ENCODE measurements at places on chromosomes 13 and 19.
A peak's percentile ranks its signal among the peaks of the same experiment; 100 is the strongest.

DNA sequence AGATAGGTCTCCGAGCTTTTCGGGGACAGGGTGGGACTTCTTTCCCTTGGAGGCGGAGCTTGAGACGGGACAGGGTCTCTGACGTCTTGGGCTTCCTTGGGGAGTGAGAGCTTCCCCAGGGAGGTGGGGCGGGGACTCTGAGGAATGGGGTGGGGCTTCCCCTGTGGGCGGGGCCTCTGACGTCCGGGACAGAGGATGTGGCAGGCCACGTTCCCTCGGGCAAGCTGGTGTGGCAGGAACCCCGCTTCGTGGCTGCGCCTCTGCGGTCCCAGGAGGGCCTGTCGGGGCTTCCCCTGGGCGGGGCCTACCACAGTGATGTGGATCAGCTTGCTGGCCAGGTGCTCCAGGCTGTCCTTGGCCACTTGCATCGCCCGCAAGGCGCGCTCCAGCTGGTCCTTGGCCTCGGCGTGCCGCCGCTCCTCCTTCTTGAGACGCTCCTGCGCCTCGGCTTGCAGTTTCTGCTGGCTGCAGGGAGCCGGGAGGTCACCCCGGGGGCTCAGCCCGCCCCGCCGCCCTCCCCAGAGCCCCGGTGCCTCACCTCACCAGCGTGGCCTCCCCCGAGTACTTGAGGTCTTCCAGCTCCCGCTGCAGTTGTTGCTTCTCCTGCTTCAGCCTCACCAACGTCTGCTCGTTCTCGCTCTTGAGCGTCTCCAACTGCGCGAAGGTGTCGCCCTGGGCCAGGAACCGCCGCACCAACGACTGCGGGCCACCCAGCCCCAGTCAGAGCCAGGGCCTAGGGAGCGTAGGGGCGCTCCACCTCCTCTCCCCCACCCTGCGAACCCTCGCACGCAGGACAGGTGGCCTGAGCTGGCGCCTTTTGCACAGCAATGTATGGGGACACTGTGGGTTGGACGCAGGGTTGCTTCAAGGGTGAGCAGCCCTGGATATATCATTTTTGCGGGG, 3.3 kb upstream of the RGL3 start:
- DNase-seq, result peak; percentile 93

DNA sequence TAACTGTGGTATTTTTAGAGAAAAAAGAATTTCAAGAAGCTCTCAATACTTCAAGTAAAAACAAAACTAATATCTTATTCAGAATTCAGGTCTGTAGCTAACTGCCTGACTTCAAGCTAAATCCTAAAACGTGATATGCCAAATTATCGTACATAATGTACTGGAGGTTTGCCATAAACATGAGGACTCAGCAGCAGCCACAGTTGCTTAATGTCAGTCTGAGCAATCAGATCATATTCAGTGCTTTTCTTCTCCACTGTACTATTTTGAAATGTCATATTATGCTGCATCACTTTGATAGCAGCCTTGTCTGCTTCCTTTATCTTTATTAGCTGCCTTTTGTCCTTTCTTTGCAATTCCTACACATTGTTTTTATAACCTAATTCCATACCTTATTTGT, 265.1 kb upstream of the EDNRB start:
- DNase-seq, result no peak

- DNase-seq, result no peak
Measured at GRCh38 chr19:54047616-54048015, 16.1 kb downstream of the VSTM1 start.

DNA sequence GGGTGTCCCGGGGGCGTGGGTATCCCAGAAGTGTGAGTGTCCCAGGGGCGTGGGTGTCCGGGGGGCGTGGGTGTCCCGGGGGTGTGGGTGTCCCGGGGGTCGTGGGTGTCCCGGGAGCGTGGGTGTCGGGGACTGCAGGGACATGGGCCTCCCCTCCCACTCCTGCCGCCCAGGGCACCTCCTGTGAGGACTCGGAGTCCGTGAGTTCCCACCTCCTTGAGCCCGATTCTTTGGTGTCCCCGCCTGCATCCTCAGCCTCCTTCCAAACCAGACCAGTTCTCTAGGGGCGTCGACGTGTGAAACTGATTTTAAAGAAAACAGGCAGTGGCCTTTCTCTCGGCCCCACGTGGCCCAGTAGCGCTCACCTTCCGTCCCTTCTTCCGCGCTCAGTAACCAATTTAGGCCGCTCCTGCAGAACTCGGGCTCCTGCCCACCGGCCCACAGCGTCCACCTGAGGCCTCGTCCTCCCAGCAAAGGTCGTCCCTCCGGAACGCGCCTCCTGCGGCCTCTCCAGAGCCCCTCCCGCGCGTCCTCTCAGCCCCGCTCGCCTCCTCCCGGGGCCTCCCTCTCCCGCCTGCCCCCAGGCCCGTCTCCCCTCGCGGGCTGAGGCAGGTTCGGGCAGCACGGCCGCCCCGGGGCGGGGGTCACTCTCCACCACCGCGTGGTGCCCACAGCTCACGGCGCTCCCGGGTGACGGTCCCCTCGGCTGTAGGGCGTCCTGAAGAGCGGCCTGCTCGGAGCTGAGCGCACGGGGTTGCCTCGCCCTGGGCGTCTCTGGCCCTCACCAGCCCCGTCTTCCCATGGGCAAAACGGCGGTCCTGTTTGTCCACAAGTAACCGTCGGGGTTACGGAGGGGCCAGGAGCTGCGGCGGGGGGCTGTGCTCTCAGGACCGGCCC, 3.8 kb downstream of the F7 start:
- no peak for DNase-seq

GRCh38 chr13:48536621-48537250, 3.9 kb upstream of the RCBTB2 start:
- DNase-seq, result no peak

DNA sequence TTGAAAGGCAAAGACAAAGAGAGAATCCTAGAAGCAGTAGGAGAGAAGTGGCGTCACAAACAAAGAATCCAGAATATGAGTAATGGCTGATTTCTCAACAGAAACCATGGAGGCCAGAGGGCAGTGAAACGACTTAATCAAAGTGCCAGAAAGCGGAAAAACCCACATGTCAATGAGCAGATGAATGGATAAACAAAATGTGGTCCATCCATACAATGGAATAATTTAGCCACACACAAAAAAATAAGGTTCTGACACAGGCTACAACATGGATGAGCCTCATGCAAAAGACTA, 52.2 kb upstream of the RANBP3 start:
- no peak for DNase-seq

DNA sequence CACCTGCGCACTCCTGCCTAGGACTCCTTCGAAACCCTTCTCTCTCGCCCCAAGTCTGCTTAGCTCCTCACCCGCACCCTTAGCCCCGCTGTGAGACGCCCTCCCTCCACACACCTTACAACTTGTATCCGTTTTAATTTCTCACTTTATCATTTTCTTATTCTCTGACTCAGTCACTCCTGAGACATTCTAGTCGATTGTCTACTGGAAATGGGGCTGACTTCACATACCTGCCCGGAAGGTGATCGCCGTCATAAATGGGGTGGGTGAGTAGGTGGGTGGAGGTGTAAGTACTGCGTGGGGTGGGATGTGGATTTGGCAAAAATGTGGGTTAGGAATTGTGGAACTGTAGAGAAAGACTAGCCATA, 714 bp downstream of the NDFIP2 start:
- no peak for DNase-seq

DNA sequence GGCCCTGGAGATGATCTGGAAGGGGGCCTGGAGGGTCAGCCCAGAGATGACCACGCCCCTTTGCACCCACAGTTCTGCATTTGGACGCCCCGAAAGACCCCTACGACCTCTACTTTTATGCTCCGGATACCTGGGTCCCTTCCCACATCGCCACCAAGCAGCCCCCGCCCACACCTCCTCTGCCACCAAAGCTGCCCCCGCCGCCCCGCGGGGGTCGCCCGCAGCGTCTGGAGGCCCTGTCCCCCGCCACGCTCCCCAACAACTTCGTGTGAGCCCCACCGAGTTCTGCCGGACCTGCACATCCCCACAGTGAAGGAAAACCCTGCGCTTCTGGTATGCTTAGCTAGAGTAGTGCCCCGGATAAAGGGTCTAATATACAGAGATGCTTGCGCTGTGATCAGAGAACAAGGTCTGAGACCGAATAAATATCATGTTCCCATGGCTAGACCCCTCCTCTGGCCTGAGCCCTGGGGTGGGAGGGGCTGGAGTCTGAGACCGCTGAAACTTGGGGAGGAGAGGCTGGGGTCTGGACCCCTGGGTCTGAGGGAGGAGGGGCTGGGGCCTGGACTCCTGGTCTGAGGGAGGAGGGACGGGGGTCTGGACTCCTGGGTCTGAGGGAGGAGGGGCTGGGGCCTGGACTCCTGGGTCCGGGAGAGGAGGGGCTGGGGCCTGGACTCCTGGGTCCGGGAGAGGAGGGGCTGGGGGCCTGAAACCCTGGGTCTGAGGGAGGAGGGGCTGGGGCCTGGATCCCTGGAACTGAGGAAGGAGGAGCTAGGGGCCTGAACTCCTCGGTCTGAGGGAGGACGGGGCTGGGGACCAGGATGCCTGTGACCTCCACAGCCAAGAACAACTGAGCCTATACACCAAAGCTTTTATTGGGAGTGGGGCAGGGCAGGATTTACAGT, 3.6 kb downstream of the GFY start:
- DNase-seq, result no peak

DNA sequence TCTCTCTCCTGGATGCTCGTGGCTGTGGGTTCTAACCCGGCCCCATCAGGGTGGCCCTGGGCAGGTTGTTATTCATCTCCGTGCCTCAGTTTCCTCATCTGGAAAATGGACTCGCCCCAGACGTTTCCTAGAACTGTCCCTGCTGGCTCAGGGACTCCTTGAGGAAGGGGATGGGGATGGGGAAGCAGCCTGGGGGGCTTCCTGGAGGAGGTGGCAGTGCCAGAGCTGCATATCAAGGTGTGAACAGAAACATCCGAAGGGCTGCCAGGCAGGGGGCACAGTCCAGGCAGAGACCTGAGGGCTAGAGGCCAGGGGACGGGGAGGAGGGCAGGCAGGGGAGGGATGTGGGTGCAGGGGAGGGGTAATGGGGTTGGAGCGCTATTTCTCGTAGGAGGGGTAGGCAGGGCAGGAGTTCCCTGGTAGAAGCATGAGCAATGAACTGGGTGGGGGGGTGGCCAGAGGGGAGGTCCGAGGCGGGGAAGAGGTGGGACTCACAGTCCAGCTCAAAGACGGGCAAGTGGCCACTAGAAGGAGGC, 3.6 kb upstream of the ELANE start:
- DNase-seq, result peak; percentile 41

DNA sequence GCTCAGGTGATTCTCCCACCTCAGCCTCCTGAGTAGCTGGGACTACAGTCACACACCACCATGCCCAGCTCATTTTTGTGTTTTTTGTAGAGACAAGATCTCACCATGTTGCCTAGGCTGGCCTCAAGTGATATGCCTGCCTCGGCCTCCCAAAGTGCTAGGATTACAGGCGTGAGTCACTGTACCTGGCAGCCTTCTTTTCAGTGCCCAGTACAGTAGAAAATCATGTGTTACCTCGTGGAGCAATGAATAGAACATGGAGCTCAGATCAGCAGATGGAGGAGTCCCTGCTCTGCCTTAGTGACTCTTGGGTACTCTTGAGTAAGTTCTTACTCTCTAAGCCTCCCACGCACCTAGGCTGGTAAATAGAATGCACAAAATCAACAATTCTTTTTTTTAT, 44.7 kb downstream of the THSD1 start:
- no peak for DNase-seq

DNA sequence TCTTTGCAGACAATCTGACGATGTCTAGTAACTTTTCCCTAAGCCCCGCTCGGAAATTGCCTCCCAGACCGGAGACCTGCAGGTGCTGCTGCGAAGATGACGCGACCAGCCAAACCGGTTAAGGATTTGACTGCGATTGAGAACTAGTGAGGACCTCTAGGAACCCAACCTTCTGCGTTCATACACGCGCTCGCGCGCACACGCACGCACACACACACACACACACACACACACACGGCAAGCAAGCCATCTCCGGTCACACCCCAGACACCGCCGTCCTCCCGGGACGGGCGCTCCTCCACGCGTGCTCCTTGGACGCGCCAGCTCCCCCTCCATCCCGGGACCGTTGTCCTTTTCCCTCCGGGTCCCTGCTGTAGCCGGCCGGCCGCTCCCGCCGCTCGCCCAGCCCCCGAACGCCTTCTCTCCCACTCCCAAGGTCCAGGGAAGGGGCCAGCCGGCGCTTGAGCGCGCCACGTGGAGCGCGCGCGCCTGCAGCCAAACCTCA, 1.2 kb downstream of the TBC1D4 start:
- peak; percentile 88 for DNase-seq

DNA sequence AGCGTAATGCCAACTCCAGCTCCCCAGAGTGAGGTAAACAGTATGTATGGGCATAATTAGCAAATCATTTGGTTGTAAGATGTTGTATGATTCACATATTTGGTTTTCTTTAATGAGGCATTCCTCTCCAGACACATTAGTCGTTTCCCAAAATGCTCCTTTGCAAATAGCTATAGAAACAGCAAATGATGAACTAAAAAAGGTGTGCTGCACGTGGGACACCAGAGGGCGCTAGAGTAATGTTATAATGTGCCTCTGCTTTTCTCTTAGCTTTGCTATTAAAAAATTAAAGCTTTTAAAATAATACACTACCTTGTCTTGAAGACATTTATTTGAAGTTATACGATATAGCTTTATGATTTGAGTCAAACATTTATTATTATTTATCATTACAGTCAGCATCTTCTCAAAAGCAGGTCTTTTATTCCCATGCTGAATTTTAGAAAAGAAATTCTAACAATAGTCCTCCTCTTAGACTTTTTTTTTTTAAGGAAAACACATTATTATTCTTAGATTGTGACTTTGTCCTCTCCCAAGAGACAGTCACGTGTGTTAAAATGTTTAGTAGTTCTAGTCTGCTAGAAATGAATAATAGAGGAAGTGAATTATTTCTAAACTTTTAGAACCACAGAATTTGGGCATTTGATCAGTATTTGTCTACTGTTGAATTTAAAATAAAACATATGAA, 121.6 kb upstream of the FRY start:
- DNase-seq, result no peak

GRCh38 chr19:1904860-1905109, 414 bp upstream of the ADAT3 start:
- no peak for DNase-seq

DNA sequence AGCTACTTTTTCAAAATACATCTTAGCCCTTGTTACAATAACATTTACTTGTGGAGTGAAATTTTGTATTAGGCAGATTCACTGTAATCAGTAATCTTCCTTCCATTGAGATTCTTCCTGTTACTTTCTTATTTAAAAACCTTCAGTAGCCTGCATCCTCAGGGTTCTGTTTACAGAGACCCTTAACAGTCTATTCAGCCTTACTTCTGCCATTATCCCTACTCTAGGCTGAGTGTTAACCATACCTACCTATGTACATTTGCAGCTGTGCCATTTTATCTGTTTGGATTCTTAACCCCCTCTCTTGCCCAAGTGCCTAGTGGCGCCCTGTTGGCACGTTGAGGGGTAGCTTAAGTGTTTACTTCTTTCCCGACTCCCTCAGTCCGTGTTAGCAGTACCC, 71.9 kb downstream of the LRCH1 start:
- DNase-seq, result no peak

GRCh38 chr19:31818798-31819105, 469.5 kb upstream of the TSHZ3 start:
- DNase-seq, result no peak

GRCh38 chr19:11699931-11700794, 38.6 kb downstream of the ZNF823 start:
- DNase-seq, result no peak

Measured in islet precursor cell (in vitro differentiated cells).